ENCODE measurements at places on chromosomes 4 and X.

DNA sequence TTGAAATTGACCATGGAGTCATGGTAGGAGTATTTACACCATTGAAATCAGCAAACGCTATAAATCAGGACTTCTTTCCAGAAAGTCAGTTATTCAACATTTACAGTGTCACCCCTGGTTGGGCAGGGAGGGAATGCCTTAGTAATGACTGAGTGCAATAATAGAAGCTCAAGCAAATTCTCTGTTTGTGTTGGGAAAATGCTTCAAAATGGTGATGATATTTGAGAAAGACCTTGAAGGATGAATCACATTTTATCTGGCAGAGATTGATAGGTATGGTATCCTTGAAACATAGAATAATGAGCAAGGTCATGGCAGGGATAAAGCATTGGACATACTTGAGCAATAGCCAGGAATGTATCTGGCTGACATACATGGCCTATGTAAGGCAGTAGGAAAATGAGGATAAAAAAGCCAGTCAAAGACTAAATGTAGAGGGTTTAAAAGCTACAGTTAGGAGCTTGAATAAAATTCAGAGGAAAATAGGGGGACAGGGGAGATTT is 248.7 kb downstream of the FMR1NB start:
- ATAC-seq, result no peak

DNA sequence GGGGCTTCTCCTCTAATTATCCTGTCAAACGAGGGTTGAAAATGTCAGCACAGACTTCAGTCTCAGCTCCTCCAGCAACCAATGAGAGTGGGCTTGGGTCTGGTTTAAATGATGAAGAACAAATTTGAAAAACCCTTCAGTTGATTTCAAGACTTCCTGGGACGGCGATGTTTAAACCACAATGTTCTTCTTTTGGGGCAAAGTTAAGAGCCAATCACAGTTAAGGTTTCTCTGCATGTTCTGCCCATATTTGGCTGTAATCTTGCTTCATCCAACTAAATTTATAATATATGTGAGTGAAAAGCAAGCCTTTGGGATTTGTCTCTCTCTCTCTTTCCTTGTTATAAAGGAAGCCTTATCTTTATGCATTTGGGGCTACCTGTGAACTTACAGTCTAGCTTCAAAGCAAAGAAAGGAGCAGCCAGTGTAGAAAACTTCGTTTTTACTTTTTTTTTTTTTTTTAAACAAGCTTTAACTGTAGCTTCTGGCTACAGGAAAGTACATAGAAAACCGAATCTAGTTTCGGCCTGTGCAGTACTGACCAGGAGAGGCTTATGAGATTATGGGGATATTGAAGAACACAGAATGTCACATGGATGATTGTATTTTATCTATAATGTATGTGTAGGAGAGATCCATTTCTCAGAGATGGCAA is 46.8 kb upstream of the FAM9C start:
- ATAC-seq, result peak; percentile 17

- no peak for ATAC-seq
These were observed 5.9 kb downstream of the ADD1 start for GRCh38 chr4:2849267-2850152.

GRCh38 chr4:164485136-164485535 is 268.8 kb upstream of the SMIM31 start:
- ATAC-seq, result no peak

DNA sequence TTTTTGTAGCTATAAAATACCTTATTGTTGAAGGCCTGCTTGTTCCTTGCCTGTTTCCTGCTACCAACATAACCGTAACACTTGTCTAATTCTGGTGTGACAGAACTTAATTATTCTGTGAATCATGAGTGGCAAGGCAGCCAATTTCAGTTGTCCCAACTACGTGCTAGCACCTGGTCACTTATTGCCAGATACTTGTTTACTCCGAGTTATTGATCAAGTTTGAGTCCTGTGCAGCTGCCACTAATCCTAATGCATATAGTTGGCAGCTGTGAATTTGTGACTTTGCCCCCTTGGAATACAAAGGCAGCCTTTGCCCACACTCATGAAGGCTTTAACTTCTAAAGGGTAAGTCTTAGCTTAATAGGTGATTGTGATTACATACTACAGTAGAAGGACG is 7.8 kb upstream of the RNF128 start:
- no peak for ATAC-seq

- ATAC-seq, result no peak
These were observed 49.5 kb upstream of the IBSP start for GRCh38 chr4:87749883-87750282.

DNA sequence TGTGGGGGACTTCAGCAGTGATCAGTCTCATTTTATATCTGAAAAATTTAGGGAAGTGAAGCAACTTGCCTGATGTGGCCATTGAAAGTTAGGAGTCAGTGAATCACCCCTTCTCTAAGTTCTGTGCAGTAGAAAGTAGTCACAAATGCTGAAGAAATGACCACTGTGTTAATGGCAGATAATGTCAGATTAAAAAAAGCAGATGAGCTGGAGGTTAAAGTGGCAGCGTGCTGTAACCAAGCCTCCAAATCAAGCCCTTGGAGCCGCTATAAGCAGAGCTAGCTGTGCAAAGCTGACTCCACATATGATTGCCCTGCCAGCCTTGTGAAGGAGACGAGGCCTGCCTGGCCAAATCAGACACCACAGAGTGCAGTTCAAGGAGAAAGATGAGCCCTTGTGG is 39.2 kb upstream of the PDE5A start:
- ATAC-seq, result no peak

DNA sequence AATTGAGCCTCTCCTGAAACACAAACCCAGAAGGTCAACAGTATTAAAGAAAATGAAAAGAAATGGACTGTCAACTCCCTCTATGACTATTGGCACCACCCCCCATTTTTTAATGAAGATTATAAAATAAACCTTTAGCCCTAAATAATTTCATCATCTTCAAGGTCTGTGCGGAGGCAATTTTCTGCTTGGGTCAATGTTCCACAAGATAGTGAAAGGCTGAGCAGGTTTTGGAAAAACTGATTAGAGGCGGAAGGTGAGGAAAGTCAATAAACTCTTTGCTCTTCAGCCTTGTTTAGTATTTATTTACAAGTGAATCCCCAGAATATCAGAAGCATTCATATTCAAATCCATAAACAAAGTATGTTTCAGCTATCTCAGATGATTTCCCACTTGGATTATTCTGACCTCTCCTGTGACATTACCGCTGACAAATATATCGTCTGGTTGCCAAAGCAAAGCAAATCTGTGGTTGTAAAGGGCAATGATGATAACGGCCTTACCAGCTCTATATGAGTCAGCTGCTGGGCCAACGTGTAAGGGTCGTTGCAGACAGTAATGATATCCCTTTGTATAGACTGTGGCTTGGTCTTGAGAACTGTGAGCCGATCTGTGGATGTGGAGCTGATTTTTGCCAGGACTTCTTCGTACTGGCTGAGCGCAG is 24.0 kb downstream of the RASGEF1B start:
- no peak for ATAC-seq

DNA sequence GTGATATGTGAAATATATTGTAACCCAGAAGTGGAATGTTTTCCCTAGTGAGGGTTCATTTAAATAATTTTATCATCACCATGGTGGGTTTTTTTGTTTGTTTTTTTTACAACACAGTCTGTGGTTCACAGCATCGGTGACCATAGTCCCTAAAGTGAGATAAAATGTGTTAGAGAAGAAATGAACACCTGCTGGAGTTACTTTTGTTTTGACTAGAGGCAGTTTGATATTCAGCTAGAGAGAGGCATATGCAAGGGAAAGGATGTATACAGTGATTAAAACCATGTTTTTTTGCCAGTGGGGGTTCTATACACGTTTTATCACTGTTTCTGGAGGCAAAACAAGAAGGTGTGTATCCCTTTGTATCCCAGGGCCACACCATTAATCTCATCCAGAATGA is 541.5 kb downstream of the PCDH7 start:
- no peak for ATAC-seq

GRCh38 chrX:71615056-71615455 is 3.3 kb downstream of the CXCR3 start:
- ATAC-seq, result no peak

DNA sequence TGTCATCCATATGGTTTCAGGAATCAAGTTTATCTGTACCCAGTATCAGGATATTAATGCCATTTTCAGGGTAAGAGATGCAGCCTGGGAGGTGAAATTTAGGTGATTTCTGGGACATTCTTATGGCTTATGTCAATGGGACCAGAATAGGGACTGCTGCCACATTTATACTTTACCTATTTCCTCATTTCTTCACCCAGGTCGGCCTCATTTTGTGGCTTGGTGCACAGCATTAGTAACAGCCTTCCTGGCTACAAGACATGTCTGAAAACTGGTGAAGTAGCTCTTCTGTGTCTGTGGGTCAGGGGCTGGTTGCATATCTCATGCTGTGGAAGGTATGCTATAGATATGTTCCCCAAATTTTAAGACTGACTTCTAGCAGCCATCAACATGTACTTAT is 284.8 kb downstream of the AFF2 start:
- no peak for ATAC-seq

DNA sequence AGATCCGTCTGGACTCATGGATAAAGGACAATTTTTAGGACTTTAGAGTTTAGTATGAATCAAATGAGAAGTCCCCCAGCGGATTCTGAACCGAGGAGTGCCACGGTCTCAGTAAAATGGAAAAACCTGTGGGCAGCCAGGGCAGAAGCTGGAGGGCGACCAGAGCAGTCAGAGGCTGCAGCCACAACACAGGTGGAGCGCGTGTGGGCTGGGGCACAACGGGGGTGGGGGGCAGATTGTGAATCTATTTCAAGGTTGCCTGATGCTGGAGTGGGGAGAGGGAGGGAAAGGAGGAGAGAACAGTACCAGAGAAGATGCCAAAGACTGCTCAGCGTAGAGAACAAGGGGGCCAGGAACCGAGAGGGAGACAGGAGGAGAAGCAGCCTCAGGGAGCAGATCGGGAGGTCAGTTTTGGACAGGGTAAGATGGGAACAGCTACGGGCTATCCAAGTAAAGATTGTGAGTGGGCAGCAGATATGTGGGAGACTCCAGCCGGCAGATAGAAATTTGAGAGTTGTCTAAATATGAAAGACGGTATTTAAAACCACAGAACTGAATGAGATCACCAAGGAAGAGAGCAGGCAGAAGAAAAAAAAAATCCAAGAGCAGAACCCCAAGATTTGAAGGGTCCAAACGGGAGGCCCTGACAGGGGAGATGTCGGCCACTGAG is 9.5 kb downstream of the FAT1 start:
- no peak for ATAC-seq

GRCh38 chr4:132557660-132558059 is 591.4 kb upstream of the PCDH10 start:
- no peak for ATAC-seq

- ATAC-seq, result no peak
These were observed 33.6 kb upstream of the WFS1 start for GRCh38 chr4:6235901-6236640.

GRCh38 chr4:42573249-42573648 is 83.7 kb downstream of the ATP8A1 start:
- no peak for ATAC-seq

GRCh38 chrX:55450259-55450658 is 1.7 kb upstream of the MAGEH1 start:
- no peak for ATAC-seq

GRCh38 chrX:84240848-84241565 is 53.0 kb upstream of the RPS6KA6 start:
- ATAC-seq, result no peak

DNA sequence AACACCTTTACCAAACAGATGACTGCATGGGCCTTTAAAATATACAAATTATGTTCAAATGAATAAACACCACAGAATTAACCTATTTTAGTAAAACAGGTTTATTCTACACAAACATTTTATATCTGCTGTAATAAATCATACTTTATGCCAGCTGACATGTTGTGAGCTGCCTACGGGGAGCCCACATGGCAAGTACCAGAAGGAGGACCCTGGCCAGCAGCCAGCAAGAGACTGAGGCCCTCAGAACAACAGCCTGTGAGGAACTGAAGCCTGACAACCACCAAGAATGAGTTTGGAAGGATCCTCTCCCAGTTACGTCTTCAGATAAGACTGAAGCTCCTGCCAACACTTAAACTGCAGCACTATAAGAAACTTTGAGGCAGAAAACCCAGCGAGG is 377.0 kb downstream of the PDGFC start:
- ATAC-seq, result no peak

- no peak for ATAC-seq
These were observed 8.4 kb downstream of the TMEM271 start for GRCh38 chr4:567457-568350.

- ATAC-seq, result no peak
These were observed 4.9 kb upstream of the TLR8 start for GRCh38 chrX:12901486-12901885.

DNA sequence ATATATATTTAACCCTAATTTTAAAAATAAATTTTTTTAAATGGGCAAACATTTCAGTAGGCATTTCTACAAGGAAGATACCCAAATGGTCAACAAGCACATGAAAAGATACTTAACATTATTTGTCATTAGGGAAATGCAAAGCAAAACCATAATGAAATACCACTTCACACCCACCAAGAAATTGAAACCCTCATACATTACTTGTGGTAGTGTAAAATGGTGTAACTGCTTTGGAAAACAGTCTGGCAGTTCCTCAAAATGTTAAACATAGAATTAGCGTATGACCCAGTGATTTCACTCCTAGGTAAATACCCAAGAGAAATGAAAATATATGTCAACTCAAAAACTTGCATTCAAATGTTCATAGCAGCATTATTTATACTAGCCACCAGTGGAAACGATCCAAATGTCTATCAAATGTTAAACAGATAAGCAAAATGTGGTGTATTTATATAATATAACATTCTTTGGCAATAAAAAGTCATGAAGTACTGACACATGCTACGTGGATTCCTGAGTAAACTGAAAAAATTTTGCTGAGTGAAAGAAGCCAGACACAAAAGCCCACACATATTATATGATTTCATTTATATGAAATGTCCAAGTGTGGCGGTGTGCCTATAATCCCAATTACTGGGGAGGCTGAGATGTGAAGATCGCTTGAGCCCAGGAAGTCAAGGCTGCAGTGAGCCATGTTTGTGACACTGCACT is 16.6 kb downstream of the TRIM2 start:
- ATAC-seq, result no peak

DNA sequence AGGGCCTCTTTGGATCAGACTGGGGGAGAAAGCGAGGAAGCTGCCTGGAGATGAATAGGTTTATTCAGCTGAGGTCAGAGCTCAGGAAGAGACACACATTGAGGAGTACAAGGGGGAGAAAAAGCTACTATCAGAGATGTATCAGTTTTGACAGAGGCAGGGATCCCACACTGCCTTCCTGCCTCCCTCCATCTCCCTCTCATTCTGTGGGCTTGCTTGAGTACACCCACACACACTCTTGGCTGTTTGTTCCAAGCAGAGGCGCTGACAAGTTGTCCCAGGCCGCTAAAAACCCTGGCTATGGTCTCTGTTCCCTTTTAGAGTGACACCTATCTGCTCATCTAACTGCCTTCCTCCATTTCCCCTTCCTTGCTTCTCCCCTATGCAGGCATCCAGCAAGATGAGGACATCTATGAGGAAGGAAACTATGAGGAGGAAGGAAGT is 5.2 kb downstream of the TSPYL2 start:
- no peak for ATAC-seq

All from stimulated activated memory B cell treated with anti-CD40 and anti-IgM and Interleukin-4, amounts not matched to agents 10 μg/mL and 1 μg/mL and 100 μg/mL, for 72 hours (primary cell).